ENCODE measurements at places on chromosomes 5 and 9. TPM values are rescaled to one million over a fixed set of nuclear protein-coding genes. Genes with fewer than 3 reads are reported as not detected.

GRCh38 chr9:92619601-92620300, 50.2 kb downstream of the IPPK start:
- no peak overlapping the region for H3K27ac ChIP-seq
- peaks cover 3% of the 10 kb centered on the region for H3K4me1 ChIP-seq
- H3K4me3 ChIP-seq: no peak overlapping the region
- H3K27me3 ChIP-seq: no peaks in the 10 kb centered on the region
- no peak for DNase-seq

DNA sequence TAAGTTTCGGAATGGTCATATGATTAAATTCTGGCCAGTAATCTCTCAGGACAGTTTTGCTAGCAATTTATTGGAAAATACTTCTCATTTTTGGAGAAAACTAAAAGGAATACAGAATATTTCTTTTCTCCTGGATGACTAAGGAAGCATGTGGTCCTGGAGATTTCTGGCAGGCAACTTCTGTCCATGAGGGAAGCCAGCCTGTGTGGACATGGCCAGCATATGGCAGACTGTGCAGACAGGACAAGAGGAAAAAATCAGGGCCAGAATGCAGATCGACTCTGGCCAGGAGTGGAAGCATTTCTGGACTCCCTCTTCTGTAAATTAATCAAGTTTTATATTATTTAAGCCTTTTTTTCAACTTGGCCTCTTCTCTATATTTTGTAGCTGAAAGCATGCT, 100.4 kb upstream of the CDH18 start:
- no peak overlapping the region for H3K27ac ChIP-seq
- no peaks in the 10 kb centered on the region for H3K4me1 ChIP-seq
- H3K36me3 ChIP-seq: no peaks in the 10 kb centered on the region
- H3K27me3 ChIP-seq: no peaks in the 10 kb centered on the region
- no peak for DNase-seq

GRCh38 chr5:14125262-14125661, 17.9 kb upstream of the TRIO start:
- H3K4me1 ChIP-seq: no peaks in the 10 kb centered on the region
- no peak overlapping the region for H3K27ac ChIP-seq
- H3K4me3 ChIP-seq: no peak overlapping the region

GRCh38 chr9:5853617-5854016, 20.7 kb upstream of the ERMP1 start:
- H3K27ac ChIP-seq: no peak overlapping the region
- no peak for DNase-seq
- no peaks in the 10 kb centered on the region for H3K4me1 ChIP-seq
- H3K4me3 ChIP-seq: no peak overlapping the region
- H3K27me3 ChIP-seq: peaks cover 35% of the 10 kb centered on the region

- peak overlapping the region; percentile 94 for H3K4me3 ChIP-seq
- DNase-seq: no peak
- peak overlapping the region; percentile 98 for H3K27ac ChIP-seq
- peaks cover 38% of the 10 kb centered on the region for H3K4me1 ChIP-seq
Measured at GRCh38 chr5:43065387-43065947, 25.3 kb upstream of the ANXA2R start.

- H3K4me1 ChIP-seq: peaks cover 21% of the 10 kb centered on the region
- DNase-seq: peak; percentile 73
- peak overlapping the region; percentile 45 for H3K27ac ChIP-seq
- peak overlapping the region; percentile 82 for H3K4me3 ChIP-seq
- no peaks in the 10 kb centered on the region for H3K36me3 ChIP-seq
- H3K27me3 ChIP-seq: peaks cover 21% of the 10 kb centered on the region
Measured at GRCh38 chr5:113488645-113489184, 462 bp upstream of the MCC start.

GRCh38 chr5:106415541-106415940, 1255.2 kb downstream of the EFNA5 start:
- no peak overlapping the region for H3K27ac ChIP-seq
- H3K4me3 ChIP-seq: no peak overlapping the region
- peaks cover 20% of the 10 kb centered on the region for H3K4me1 ChIP-seq
- no peaks in the 10 kb centered on the region for H3K36me3 ChIP-seq

- H3K4me1 ChIP-seq: peaks cover 5% of the 10 kb centered on the region
- no peak overlapping the region for H3K4me3 ChIP-seq
- H3K27me3 ChIP-seq: no peaks in the 10 kb centered on the region
- no peak for DNase-seq
Measured at GRCh38 chr5:10684303-10685086, 76.5 kb downstream of the DAP start.

GRCh38 chr9:94182532-94182931, 76.6 kb upstream of the ZNF169 start:
- no peaks in the 10 kb centered on the region for H3K27me3 ChIP-seq
- H3K4me3 ChIP-seq: no peak overlapping the region
- no peak for DNase-seq
- H3K27ac ChIP-seq: no peak overlapping the region

F2R gene
- total RNA-seq: 38.7 TPM

GPX3 gene
- total RNA-seq: 8.8 TPM

Data from osteoblast (primary cell).